CD4-positive, alpha-beta T cell treated with Interleukin-6 at 100 ng/mL for 8 hours (primary cell): ENCODE measurements at places on chromosomes 4 and X.

GRCh38 chr4:145453163-145453520 is 28.5 kb upstream of the SMAD1 start:
- no peak for DNase-seq

DNA sequence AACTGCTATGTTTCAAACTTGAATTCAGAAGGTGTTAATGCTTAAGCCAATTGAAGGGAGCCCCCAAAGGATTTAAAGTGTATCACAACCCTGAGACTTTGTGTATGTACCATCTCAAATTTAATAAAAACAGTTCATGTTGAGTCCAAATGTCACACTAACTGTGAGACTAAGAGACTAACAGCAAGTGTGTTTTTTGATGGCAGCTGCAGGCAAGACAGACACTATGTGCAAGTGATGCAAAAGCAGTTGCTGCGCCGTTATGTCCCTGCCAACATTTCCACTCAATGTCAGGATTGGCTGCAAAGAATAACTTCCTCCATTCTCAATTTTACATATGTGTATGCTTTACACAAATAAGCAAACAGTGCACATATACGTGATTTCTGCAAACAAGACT is 594.6 kb downstream of the IL15 start:
- no peak for DNase-seq

DNA sequence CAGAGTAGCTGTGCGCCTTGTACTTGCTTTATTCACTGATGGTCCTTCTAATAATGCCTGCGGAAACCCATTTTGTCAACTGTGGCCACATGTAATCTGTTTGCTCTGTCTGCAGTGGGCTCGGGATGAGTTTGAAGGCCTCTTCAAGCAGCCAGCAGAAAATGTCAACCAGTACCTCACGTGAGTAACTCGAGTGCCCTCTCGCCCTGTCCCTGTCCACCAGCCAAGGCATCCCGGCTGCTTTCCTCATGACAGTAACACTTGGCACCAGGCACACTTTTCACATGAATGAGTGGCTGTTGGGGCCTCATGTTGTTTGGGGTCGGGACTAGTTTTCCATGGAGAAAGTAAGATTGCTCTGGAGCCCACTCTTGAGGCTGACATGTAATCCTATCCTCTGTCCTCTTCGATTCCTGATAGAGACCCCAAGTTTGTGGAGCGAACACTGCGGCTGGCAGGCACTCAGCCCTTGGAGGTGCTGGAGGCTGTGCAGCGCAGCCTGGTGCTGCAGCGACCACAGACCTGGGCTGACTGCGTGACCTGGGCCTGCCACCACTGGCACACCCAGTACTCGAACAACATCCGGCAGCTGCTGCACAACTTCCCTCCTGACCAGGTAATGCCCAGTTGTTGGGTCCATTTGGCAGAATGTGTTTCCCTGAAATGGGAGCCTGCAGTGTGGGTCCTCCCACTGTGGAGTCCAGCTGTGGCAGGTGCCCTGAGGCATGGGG is 8.8 kb upstream of the CDK16 start:
- no peak for DNase-seq

- no peak for DNase-seq
These were observed 111.0 kb downstream of the CHRDL1 start for GRCh38 chrX:110684653-110685052.

DNA sequence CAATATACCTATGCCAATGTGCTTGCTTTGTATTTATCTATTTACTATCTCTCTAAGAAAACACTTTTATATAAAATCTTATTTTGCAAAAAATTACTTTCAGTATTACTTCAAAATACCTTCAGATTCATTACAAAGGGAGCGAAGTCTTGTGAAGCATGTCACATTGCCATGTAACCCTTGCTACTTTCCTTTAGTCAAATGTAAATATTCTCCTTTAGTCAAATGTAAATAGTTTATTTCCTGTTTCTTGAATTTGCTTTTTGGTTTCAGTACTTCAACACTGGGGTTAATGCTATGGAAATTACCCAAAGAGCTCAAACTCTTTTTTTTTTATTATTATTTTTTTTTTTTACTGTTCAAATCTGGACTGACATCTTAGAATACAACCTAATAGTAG is 383.3 kb downstream of the GRXCR1 start:
- no peak for DNase-seq

DNA sequence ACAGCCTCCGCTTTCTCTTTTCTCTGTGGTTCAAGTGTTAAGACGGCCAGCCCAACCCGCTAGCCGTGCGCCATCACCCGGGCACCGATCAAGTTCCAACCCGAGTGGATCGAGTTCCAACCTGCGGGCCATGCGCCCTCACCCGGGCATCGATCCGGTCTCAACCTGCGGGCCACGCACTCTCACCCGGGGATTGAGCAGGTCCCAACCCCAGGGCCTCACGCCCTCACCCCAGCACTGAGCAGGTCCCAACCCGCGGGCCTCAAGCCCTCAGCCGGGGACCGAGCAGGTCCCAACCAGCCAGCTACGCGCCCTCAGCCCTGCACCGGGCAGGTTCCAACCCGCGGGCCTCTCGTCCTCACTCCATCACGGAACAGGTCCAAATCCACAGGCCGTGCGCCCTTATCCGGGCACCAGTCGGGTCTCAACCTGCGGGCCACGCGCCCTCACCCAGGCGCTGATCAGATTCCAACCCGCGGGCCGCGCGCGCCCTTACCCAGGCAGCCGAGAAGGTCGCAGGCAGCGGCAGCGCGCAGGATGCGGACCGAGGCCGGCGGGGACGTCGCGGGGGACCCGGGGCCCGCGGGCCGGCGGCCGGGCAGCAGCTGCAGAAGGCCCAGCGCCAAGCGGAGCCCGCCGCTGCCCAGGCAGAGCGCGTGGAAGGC is 443 bp downstream of the GPR143 start:
- no peak for DNase-seq

DNA sequence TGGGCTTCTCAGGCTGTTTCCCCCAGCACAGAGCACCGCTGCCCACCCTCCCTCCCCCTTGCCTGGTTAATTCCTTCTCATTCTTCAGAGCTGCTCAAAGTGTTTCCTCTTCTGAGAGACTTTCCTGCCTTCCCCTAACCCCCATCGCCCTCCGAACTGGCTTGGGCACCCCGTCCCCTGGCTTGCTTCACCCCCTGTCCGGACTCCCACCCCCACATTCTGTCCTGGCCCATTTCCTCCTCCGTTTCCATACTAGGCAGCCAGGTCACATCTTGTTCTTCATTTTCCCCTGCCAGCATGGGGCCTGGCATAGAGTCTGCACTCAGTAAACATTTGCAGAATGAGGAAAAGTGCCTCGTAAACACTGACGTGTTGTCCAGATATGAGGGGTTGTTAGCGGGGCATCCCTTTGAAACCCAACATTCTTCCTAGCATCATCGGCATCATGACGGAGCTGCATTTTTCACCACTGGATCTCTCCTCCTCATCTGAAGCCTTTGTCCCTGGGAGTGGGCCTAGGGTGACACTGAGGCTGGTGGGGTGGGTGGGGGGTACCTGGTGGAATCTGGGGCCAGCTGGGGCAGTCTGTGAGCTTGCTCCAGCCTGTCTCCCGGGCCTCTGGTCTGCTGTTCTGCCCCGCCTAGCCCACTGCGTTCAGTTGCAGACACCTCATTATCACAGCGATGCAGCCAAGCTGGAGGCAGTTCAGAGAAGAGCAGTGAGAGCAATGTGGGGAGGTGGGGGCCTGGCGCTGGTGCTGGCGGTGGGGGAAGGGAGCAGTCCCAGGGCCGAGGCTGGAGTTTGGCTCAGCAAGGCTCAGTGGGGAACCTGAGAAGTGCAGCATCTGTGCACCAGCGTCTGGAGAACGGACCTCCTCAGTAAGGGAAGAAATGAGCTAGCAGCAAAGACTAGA is 149.4 kb upstream of the PJA1 start:
- DNase-seq = no peak

GRCh38 chr4:111066001-111066400 is 443.1 kb upstream of the PITX2 start:
- DNase-seq = no peak

DNA sequence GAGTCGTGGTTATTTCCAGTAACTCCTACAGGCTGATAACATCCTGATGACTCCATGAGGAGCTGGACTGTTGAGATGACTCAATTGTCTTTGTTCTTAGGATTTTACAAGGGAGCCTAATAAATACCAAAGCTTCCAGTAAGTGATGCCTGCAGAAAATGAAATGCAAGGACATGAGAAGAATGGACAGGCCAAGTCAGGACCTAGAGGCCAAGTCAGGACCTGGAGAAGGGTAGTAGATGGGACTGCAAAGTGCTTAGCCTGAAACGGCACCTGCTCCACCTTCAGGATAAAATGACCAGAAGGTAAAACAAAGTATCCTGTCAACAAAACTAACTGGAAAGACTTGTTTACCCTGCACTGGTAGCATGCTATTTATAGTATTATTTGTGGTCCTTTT is 6.4 kb upstream of the SLC10A6 start:
- no peak for DNase-seq

- no peak for DNase-seq
These were observed 34.5 kb upstream of the TRIM2 start for GRCh38 chr4:153169776-153170175.

DNA sequence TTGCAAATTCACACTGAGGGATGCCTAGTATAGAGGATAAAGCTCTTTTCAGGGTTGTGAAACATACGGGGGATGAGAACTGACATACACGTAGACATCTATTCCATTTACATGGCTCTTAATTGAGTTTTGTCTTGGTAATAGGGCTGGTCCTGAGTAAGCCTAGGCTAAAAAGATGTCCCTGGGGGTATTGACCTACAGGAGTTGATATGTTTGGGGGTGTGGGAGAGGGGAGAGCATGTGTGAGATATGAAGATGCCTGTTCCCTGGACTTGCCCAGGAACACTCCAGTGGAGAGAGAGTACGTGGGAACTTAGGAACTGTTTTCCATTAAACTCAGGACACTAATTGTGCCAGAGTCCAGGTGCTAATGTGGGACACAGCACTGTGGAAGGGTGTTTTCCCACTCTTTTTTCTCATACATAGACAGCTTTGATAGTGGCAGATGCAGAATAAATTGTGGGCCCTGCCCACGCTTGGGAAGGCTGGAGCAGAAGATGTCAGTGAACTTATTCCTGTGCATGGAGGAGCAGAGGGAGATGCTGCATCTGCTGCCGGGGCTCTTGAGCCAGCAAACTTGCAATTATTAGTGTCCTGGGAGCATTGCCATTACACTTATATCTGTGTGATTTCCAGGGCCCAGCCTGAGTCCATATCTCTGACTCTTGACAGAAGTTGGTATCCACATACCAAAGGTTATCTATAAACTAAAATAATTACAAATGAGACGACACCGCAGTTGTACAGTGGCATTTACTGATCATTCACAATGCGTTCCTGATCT is 20.7 kb downstream of the SYNPO2 start:
- DNase-seq = no peak

GRCh38 chr4:10806953-10807645 is 122.5 kb upstream of the CLNK start:
- DNase-seq = no peak
